ENCODE measurements at places on chromosomes 6 and 20. TPM values are rescaled to one million over a fixed set of nuclear protein-coding genes. Genes with fewer than 3 reads are reported as not detected.

C6orf132 gene
- total RNA-seq, result 0.55 TPM

BTNL2 gene
- total RNA-seq, result not detected

TMEM200A gene
- not detected for total RNA-seq

CAP2 gene
- 7.4 TPM for total RNA-seq

CFAP206 gene
- not detected for total RNA-seq

TOMM6 gene
- 61.8 TPM for total RNA-seq

NKX2-2 gene
- total RNA-seq, result not detected

PDE7B gene
- 3.8 TPM for total RNA-seq

CENPW gene
- 1.6 TPM for total RNA-seq

PIM1 gene
- total RNA-seq, result 45.2 TPM

NKAPL gene
- total RNA-seq, result 0.35 TPM

LPA gene
- total RNA-seq, result 442 TPM

TMEM14A gene
- 39.6 TPM for total RNA-seq

PAK5 gene
- total RNA-seq, result not detected

KCNQ2 gene
- not detected for total RNA-seq

RALGAPB gene
- total RNA-seq, result 16.0 TPM

CD83 gene
- 1.1 TPM for total RNA-seq

KIAA1755 gene
- 2.7 TPM for total RNA-seq

GRIK2 gene
- 0.09 TPM for total RNA-seq

CD93 gene
- 9.6 TPM for total RNA-seq

ZNF217 gene
- total RNA-seq, result 16.6 TPM

RBM24 gene
- not detected for total RNA-seq

C20orf144 gene
- not detected for total RNA-seq

PRND gene
- not detected for total RNA-seq

COX4I2 gene
- total RNA-seq, result not detected

F13A1 gene
- 10.1 TPM for total RNA-seq

POLH gene
- total RNA-seq, result 5.1 TPM

SLC25A27 gene
- total RNA-seq, result 14.7 TPM

BTN1A1 gene
- total RNA-seq, result not detected

OR12D3 gene
- not detected for total RNA-seq

Data from right lobe of liver (tissue), 6 donors.